IMR-90 (cell line): ENCODE measurements at places on chromosomes 11 and 22. TPM values are rescaled to one million over a fixed set of nuclear protein-coding genes. Genes with fewer than 3 reads are reported as not detected.

- peaks cover 9% of the 10 kb centered on the region for H3K4me1 ChIP-seq
- DNase-seq: peak; percentile 67
- H3K27ac ChIP-seq: no peak overlapping the region
These were observed 109.4 kb upstream of the OR4B1 start for GRCh38 chr11:48107188-48107704.

DNA sequence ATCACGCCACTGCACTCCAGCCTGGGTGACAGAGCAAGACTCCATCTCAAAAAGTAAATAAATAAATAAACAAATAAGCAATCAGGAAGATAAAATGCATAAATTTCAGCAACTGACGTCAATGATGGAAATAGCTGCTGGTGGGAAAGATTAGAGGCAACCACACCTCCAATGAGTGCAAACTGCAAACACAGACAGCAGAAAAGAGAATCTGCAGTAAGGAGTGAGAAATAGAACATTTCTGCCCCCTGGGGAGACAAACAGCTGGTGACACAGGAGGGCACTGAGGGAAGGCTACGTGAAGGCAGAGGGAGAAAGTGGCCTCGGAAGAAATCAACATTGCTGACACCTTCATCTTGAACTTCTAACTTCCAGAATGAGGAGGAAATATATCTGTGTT is 6.5 kb downstream of the PI4KA start:
- no peaks in the 10 kb centered on the region for H3K36me3 ChIP-seq
- DNase-seq: no peak
- no peaks in the 10 kb centered on the region for H3K27me3 ChIP-seq
- H3K27ac ChIP-seq: no peak overlapping the region

DNA sequence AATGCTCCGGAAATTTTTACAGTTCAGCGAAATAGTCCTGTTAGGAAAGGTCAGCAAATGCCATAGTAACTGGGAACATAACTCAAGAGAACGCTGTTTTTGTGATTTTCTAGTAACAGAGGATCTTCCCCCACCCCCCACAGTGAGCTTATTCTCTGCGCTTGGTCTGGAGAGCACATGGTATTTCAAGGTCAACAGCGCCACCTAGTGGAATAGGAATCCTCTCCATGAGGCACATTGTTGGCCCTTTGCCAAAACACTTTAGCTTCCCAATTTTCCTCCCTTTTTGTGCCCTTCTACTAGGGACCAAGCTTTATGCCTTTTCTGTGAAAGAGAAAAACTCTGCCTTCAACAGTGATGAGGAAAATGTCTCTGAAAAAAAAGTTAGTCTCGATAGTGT is 13.2 kb upstream of the OR4C12 start:
- H3K4me3 ChIP-seq: no peak overlapping the region
- no peaks in the 10 kb centered on the region for H3K36me3 ChIP-seq
- no peak overlapping the region for H3K27ac ChIP-seq
- peak; percentile 50 for DNase-seq

The CD3E gene
- not detected in 2 replicates for polyA plus RNA-seq

DNA sequence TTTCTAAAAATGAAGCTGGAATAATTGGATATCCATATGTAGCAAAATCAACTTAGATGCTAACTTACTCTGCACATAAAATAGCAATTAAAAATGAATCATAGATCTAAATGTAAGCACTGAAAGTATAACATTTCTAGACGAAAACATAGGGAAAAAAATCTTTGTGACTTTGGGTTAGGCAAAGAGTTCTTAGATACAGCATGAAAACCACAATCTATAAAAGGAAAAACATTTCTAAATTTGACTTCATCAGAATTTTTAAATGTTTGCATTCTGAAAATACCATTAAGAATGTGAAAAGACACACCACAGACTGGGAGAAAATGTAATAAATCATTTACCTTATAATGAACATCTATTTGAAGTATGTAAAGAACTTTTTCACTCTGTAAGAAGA is 128.8 kb downstream of the APIP start:
- no peak overlapping the region for H3K27ac ChIP-seq
- H3K4me3 ChIP-seq: no peak overlapping the region
- no peaks in the 10 kb centered on the region for H3K36me3 ChIP-seq
- peaks cover 7% of the 10 kb centered on the region; the same call in 1 of the 2 replicates for H3K4me1 ChIP-seq
- peak; percentile 32 for DNase-seq
